Prostate gland (tissue), 2 donors: ENCODE measurements at places on chromosomes 12 and 14. TPM values are rescaled to one million over a fixed set of nuclear protein-coding genes. Genes with fewer than 3 reads are reported as not detected.

DNA sequence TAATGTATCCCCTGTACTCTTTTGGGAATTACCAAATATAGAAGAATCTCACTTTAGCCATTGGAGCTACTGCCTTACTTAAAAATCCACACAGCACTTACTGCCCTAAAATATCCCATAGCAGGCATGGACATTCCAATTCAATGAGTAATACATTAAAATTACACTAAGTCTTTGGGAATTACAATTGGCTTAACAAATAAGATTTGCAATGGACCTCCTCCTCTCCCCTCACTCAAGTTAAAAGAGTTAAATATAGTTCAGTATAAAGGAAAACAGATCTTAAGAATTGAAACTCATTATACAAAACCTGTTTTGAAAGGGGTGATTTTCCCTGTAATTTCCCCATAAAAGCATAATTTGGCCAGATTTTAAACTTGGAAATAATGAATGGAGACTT, 477.1 kb downstream of the SLC16A7 start:
- no peak for DNase-seq

GRCh38 chr12:112924986-112925385, 13.3 kb upstream of the OAS3 start:
- no peak for DNase-seq

- no peak for DNase-seq
Observed at GRCh38 chr14:76638841-76639240, 122.4 kb upstream of the VASH1 start.

DNA sequence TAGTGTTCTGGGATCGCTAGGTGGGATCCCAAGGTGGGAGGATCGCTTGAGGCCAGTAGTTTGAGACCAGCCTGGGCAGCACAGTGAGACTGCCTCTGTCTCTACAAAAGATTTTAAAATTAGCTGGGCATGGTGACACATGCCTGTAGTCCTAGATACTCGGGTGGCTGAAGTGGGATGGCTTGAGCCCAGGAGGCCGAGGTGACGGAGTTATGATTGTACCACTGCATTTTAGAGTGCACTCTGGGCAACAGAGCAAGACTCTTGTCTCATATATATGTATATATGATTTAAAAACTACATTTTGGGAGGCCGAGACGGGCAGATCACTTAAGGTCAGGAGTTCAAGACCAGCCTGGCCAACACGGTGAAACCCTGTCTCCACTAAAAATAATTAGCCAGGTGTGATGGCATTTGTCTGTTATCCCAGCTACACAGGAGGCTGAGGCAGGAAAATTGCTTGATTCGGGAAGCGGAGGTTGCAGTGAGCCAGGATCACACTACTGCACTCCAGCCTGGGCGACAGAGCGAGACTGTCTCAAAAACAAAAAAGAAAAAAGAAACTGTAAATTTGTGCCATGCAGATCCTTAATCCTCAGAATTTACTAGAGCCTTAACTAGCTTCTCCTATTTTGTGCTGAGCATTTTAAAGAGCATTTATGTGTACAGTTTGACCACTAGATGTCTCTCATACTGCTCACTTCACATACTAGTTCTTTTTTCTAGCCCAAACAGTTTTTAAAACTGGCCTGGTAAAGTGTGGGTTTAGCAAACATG, 114.8 kb downstream of the MON2 start:
- no peak for DNase-seq

GRCh38 chr12:24078318-24078765, 128.9 kb upstream of the SOX5 start:
- no peak for DNase-seq

DNA sequence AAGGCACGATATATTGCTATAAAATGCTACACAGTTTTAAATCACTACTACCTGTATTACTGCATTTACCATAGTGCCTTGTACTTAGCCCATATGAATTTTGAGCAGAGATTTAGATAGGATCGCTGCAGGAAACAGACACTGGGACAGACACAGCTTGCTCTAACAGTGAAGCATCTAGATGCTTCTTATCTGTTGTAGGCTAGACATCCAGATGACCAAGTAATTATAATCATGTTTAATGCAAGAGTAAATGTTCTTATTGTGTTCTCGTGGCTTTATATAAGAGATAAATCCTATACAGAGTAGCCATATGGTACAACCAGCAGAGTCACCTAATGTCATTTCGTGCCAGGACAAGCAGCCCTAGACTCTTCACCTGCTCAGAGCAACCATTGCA, 92.8 kb downstream of the ASCL1 start:
- DNase-seq = no peak

- DNase-seq = no peak
Observed at GRCh38 chr14:31069343-31069742, 43.2 kb upstream of the STRN3 start.

GRCh38 chr14:58771016-58771415, 133.3 kb downstream of the DACT1 start:
- DNase-seq = no peak

ESPL1 gene
- total RNA-seq = 0.55 TPM

DNA sequence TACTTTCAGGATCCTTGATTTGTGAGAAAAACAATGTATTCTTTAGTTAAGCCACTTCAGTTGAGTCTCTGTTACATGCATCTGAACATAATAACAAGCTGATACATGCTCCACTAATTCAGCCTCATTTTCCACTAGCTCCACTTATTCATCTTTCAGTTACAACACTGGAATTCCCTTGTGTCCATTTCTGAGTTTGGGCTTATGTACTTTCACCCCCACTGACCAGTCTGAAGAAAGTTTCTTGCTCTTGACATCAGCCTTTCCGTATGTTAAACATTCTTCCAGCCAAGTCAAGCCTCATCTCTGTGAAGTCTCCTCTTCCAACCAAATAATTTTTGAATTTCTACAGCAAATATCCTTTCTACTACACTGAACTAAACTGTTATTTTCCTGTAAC, 592.5 kb upstream of the NOVA1 start:
- no peak for DNase-seq

DNA sequence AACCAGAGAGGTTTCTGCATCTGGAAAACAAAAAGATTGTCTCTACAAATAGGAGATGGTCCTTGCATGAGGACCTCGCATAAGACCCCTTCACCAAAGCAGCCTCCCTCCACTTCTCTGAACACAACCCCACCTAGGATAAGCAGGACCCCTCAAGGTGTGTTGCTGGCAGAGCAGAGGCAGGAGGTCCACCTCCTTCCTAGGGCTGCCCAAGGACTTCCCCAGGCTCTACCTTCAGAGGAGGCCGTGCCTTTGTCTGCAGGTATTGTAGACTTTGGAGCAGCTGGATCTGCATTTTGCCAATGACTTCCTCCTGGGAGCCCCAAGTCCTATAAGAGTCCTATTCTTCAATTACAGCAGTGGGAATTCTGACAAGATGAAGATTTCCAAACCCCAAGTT, 67.3 kb upstream of the TSPAN11 start:
- no peak for DNase-seq

MFAP5 gene
- total RNA-seq = 13.4 TPM
